ENCODE measurements at places on chromosomes 1 and 21. TPM values are rescaled to one million over a fixed set of nuclear protein-coding genes. Genes with fewer than 3 reads are reported as not detected.

Gene RNU1-4
- total RNA-seq = 1,455 TPM

Gene CDKN2C
- total RNA-seq = 24.9 TPM

Gene CYP4A11
- total RNA-seq = not detected

Gene FCRL5
- not detected for total RNA-seq

Gene OR2T35
- total RNA-seq = not detected

Gene SEMA4A
- total RNA-seq = 1.1 TPM

Gene OR10Z1
- total RNA-seq = not detected

Gene PRR9
- not detected for total RNA-seq

Gene KRTAP19-5
- not detected for total RNA-seq

Gene UBE2U
- total RNA-seq = not detected

- no peak for DNase-seq
These were observed 59.1 kb downstream of the ACOT7 start for GRCh38 chr1:6334261-6334993.

DNA sequence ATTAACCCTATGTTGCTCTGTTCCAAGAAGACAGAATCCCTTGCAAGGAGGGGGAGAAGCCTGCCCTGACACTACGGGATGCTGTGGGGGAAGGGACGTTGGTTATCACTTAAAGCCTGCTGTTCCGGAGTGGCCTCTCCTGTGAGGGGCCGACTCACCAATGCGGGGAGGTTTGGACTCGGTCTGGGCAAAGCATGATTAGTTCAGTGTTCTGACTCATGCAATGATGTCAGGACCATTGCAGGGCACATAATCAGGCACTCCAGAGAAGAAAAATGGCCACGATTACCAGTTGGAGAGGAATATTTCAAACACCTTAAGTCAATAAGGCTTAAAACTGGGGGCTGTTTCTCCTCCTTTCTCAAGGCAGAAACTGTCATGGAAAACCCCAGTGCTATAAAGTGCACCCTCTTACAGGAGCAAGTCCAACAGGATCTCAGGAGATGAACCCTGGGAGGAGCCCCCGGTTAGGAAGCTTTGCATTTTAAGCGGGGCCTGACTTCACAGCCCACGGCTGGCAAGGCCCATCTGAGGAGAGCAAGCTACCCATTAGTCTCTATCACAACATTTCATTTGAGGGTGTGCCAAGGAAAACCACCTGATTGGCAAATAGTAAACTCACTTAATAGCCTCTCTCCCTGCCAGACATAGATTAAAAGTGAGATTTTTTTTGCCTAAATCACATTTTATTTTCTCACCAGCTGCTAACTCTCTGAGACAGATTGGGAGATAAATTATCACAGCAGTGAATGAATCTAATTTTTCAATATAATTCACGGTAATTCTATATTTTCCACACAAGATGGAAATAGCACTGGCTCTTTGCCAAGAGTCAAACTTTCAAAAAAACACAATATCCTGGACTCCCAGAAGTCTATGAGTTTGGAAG lies 202.5 kb downstream of the C1orf94 start:
- no peak for DNase-seq

DNA sequence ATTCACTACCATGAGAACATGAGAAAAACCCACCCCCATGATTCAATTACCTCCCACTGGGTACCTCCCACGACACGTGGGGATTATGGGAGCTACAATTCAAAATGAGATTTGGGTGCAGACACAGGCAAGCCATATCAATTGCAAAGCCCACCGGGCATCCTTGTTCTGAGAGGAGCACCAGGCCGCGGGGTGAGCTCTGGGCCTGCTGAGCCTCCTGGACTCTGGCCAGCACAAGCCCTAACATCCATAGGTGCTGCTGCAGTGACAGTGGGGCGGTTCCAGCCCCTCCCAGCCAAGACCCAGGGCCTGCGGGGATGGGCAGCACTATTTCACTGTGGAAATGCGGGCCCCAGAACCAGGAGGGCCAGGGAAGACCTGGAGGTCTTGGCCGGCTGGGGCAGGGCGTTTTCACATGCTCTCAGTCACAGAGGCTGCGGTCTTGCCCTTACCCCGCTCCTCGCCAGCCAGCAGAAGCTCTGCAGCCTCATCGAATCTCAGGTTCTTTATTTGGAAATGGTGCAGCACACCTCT lies 103.8 kb downstream of the PCBP3 start:
- DNase-seq = no peak

DNA sequence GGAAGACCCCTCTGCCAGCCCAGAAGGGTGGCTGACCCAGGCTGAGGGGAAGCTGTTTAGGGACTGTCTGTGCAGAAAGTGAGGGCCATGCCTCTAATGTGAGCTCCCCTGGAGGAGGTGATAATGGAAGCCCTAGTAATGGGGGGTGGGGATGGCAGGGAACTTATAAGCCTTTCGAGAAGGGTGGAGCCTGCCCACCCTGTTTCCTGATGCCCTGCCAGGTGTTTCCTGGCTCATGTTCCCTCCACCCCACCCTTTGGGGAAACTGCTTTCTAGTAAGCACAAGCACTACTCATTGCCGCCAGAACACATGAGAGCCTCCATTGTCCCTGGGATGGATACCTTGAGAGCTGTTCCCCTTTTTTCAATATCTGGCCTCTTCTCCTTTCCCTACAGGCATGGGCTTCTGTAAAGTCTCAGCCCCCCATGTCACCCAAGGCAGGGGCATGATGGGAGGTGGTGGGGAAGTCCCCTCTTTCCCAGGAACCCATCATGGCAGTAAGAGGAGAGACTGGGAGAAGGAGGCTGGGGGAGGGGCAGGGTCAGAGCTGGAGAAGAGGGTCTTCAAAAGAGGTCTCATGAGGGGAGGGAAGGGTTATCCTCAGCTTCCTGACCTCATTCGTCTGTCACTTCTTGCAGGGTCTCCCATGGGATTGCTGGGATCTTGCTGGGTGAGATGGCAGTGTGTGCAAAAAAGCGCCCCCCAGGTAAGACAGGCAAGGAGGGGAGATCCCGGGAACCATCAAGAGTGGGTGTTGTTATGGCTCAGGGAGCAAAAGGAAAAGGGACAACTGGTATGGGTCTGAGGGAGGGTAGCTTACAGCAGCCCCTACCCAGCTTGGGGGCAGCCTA lies 2.4 kb downstream of the ATP8B2 start:
- no peak for DNase-seq

- no peak for DNase-seq
These were observed 22.0 kb upstream of the WDR26 start for GRCh38 chr1:224456637-224456953.

- no peak for DNase-seq
These were observed 80.1 kb downstream of the FOXD2 start for GRCh38 chr1:47517946-47518345.

DNA sequence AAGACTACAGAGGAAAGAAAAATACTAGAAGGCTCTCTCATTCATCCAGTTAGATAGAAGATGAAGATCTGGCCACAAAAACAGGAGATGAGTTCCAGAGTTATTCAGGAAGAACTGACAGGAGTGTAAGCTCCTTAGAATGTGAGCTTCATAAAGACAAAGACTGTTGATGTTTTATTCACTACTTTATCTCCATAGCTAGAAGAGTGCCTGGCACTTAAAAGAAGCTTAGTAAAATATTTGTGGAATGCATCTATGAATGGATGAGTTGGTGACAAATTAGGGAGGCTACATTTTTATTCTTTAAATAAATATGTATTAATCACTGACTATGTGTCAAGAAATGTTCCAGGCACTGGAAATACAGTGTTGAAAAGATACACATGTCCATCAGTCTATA lies 13.8 kb downstream of the CLDN17 start:
- no peak for DNase-seq

- DNase-seq = no peak
These were observed 202.7 kb downstream of the PTPRU start for GRCh38 chr1:29438991-29439390.

- no peak for DNase-seq
These were observed 128.6 kb downstream of the PRDM2 start for GRCh38 chr1:13828454-13829151.

DNA sequence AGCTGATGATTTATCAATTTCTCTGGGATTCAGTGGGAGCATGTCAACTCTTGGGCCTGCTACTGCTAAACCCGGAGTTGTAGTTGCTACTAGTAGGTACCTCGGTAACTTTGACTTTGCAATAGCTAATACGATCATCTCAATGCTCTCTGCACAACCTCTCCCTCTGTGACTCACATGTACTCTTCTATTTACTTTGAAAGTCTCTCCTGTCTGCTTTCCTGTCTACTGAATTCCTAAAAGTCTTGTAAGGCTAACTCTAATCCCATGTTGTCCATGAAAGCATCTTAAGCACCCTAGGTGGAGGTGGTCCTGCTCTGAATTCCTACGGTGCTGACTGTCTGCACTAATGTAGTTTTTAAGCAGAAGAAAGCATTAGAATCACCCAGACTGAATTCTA lies 29.3 kb downstream of the SLC9C2 start:
- no peak for DNase-seq

DNA sequence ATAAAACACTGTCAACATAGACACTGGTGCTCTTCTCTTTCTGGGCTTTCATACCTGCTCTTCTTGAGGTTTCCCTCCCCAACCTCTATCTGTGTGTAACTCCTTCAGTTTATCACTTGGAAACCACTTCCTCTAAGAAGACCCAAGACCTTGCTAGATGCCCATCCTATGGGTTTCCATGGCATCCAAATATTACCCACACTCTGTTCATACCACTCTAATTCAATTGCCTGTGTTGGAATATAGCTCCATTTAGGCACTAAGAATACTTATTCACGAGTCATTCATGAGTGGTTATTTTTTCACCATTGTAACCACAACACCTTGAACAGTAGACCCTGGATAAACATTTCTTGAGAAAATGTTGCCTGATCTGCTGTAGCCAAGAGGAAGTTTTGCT lies 231.1 kb upstream of the SGIP1 start:
- peak; percentile 67 for DNase-seq

DNA sequence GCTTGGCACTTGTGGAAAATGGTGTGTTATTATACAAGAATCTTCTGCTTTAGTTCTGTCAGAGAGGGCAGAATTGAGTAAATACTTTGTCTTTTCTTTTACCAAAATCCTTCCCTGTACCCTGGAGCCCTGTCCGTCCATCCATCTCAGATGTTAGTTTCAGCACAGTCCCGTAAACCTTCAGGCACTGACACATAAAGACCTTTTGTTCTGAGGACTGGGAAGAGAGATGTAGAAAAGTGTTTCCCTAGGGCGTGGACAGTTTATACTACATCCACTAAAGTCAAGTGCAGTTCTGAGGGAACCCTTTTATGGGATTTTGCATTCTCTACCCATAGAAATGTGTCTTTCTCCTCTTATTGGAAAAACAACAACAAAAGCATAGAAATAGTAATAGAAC lies 162.4 kb downstream of the PDE4B start:
- DNase-seq = no peak

GRCh38 chr1:55141295-55141893 lies 73.8 kb downstream of the USP24 start:
- DNase-seq = no peak

DNA sequence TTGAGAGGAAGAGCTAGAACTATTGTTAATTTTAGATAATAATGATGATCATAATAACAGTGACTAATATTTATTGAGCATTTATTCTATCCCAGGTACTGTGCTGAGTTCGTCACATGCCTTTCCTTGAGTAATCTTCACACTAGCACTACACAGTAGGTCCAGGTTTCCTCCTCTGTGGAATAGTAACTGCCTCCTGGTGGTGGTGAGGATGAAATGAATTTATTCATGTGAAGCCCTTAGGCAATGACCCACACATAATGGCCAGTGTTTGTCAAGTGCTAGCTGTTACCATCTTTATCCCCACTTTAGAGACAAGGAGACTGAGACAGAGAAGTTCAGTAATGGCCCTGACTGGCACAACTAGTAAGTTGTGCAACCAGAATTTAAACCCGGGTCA lies 5.9 kb downstream of the NIPAL3 start:
- no peak for DNase-seq

GRCh38 chr1:172957491-172957890 lies 93.2 kb downstream of the TNFSF18 start:
- no peak for DNase-seq

GRCh38 chr1:245306628-245307410 lies 152.0 kb downstream of the KIF26B start:
- no peak for DNase-seq

DNA sequence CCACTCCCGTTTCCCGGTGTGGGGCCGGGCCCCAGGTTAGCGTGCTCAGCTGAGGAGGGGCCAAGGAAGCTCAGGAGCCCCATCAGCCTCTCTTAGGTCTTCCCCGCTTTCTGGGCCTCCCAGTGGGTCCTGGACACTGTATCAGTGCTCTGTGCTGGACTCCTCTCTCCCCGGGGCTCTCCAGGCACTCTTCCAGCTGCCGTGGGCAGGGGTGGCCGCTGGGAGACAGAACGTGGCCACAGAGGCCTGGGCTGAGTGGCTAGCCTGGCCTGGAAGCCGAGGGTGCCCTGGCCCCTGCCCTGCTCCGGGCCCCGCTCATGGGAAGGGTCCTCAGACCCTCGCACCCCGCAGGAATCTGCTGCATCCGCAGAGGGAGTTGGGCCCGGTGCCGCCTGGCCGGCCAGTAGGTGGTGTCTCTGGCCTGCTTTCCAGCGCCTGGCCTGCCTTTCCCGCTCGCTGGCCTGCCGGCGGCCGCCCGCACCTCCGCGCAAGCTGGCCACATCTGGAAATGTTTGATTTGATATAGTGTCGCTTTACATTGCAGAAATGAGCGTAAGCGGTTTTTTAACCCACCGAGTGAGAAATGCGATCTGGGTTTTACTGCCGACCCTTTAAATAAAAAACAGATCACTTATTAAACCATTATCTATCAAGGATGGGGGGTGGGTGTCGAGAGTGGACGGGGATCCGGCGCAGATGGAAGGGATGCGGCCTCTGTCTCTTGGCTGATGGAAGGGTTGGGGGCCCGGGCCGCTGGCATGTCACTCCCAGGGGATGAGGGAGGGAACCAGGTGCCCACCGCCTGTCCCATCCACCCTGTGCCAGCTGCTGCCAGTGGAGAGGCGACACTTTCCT lies 74.4 kb upstream of the TTC34 start:
- DNase-seq = no peak

DNA sequence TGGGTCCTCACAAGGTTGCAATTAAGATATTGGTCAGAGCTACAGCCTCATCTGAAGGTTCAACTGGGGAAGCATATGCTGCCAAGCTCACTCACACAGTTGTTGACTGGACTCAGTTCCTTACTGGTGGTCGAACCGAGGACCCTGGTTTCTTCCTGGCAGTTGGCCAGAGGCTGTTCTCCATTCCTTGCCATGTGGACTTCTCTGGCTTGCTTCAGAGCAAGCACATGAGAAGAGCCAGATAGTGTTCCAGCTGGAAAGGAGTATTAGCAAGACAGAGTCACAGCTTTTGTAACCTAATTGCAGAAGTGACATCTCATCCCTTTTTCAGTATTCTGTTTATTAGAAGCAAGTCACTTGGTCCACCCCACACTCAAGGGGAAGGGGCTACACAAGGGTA lies 23.6 kb downstream of the POU2F1 start:
- no peak for DNase-seq
